ENCODE measurements at places on chromosomes 16 and 17.

GRCh38 chr16:86364653-86365380, 145.5 kb upstream of the FOXF1 start:
- no peak for DNase-seq

DNA sequence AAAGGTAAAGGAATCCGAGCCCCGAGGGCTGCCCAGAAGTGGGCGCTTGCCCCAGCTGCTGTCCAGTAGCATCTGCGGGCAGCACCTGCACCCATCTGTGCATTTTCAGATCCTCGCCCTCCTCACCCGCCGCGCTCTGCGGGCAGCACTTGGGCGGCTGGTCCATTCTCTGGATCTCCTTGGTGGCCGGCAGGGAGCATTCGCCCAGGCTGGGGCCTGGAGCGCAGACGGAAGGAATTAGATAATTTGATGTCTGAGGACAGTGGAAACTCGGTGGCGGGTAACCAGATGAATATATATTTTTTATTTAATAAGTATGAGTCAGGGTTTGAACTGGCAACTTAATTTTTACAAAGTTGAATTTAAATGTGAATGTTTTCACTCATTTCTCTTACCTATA, 88.5 kb downstream of the NPIPB11 start:
- DNase-seq = no peak

DNA sequence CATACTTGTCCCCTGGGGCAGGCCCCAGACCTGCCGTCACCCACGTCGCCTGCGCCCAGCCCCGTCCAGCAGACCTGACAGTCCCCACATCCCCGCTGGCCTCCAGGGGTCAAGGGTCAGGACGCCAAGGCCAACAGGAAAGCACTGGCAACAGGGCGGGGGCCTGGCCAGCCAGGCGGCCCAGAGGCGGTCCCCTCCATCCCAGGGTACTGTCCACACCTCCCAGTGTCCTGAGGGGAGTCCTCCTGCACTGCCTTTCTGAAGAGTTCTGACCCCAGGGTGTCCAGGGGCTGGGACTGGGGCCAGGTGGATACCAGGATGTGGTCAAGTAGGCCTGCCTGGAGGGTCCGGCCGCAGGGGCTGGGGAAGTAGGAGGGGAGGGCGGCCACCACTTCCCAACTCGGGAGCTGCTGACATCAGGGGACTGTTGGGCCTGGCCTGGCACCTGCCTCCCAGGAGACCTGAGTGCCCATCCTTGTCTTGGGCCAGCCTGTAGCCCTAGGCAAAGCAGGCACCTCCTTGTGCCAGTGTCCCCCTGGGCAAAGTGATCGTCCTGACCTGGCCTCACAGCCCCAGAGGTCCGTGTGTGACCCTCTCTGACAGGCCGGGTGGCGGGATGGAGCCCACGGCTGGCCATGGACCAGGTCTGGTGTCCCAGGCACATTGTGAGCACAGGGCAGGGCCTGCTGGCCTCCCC, 6.7 kb upstream of the AXIN1 start:
- no peak for DNase-seq

GRCh38 chr16:85285681-85286065, 173.4 kb upstream of the CIBAR2 start:
- no peak for DNase-seq

DNA sequence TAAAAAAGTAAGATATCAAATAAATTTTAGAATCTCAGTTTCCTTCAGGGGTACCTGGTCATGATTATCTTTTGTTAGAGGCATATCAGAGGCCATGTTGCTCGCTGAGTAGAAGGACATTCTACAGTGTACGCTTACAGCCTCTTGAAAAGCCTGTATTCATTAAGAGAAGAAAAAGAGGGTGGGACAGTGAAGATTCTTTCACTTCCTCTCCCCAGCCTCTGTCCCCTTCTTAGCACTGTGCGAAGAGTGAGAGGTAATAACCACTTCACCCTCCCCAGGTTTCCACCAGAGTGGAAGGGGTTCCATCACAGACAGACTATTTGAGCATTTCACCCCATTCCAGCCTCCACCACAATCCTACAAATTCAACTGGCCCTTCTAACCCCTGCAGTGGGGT, 4.8 kb upstream of the LPO start:
- no peak for DNase-seq

- no peak for DNase-seq
Measured at GRCh38 chr17:8147805-8148404, 4.3 kb downstream of the PER1 start.

DNA sequence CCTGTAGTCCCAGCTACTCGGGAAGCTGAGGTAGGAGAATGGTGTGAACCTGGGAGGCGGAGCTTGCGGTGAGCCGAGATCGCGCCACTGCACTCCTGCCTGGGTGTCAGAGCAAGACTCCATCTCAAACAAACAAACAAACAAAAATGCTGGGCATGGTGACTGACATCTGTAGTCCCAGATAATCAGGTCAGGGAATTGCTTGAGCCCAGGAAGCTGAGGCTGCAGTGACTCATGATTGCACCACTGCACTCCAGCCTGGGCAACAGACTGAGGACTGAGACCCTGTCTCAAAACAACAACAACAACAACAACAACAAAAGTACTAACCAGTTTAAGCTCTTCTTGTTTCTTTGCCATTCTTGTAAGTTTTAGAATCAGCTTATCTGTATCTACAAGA, 383.0 kb upstream of the PMFBP1 start:
- no peak for DNase-seq

DNA sequence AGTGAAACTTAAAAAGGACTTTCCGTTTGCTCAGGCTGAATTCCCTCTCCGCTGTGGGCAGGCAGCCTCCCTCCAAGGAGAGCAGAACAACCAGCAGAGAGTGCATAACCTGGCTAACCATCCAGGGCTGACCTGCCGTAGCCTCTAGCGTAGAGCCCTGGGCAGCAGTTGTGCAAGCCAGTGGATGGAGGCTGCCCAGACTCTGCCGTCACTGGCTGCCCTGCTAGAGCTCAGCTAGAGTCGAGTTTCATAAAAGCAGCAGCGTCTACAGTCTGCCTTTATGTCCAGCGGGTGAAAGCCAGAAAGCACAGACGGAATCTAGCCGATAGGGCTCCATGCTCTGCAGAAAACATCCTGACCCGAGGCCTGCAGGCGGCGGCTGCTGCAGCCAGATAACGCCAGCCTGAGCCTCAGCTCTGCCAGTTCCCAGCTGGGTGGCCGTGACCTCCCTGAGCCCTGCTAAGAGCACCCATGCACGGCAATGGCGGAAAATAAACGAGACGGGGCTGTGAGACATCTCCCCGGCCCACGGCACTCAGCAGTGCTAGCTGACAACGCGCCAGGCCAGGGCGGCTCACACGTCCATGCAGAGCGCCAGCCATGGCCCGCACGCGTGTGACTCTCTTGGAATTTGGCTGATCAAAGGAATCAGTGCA, 231.3 kb downstream of the ENGASE start:
- DNase-seq = no peak

DNA sequence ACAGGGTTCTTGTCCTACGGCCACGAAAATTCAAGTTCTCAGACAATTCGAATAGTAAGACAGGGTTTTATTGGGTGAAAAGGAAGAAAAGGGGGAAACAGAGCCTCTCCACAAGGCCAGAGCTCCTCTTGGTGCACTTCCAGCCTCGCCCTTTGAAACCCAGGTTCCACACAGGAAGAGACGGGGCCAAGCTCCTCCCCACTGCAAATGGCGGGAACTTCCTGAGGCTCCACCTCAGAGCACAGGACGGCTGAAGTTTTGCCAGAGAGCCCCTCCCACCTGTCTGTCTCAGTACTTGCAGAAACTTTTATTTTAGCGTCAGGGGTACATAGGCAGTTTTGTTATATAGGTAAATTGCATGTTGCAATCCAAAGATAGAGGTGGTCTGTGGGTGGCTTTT, 165.7 kb upstream of the CDH8 start:
- DNase-seq = no peak

DNA sequence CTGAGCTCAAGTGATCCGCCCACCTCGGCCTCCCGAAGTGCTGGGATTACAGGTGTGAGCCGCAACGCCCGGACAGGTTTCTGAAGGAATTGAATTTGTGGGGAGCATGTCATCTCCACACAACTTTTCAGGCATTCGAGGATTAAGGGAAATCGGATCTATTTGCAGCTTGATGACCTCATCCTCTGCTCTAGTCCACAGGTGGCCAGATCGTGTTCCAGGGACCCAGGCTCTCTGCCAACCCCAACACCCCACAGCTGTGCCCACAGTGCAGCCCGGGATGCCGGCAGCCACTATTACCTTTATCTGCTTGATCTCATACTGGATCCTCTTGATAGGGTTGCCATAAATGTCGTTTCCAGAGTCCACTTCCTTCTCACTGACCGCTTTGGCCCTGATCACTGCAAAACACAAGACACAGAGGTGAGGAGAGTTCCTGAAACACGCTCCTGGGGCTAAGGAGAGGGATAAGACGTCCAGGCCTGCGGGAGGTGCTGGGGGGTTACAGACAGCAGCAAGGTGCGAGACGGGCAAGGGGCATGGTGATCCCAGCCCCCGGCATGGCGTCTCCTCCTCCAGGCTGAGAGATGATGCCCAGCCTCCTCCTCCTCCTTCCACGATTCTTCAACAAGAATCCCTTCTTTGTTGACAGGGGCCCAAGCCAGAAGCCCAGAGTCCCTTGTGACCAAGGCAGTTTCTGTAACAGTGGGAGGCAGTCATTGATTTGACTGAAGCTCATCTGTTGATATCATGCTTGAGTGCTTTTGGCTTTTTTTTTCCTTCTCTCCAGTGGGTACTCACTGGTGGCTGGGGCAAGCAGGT, 29.3 kb downstream of the CEP295NL start:
- DNase-seq = no peak

GRCh38 chr16:65546353-65546791, 424.5 kb upstream of the CDH11 start:
- DNase-seq = peak; percentile 42

DNA sequence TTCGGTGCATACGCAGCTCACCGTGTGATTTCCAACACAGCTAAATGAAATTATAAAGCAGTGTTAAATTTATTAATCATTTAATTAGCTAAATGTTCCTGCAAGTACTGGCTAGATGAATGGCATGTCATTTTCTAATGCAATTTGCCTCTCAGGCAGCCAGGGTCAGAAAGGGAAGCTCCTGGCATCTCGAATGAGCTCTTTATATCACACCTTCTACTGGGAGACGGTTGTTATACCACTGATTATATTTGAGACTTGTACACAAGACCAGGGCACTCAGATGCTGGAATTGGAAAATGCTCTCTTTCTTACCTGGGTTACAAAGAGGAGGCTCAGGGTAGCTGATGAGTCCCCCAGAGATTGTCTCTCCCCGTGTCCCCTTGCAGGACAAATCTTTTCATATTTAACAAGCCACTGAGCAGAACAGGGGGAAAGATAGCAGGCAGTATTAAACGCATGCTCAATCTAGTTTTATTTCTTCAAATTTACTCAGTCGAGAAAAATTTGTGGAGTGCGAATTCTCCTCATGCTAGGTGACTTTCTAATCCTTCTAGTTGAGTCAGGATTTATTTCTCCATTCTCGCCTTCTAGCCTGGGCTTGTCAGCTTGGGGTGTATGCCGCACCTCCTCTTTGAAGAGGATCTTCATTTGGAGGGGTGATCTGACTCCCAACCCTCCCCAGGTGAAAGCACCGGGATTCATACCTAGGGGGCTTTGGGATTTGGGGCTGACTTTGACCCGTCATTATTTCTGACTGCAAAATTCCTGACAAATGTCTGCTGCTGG, 441.1 kb downstream of the MAF start:
- no peak for DNase-seq

- DNase-seq = no peak
Measured at GRCh38 chr17:52148969-52149351, 9.6 kb downstream of the CA10 start.

- DNase-seq = no peak
Measured at GRCh38 chr16:10969615-10970014, 25.3 kb downstream of the CLEC16A start.

- DNase-seq = no peak
Measured at GRCh38 chr17:20235747-20236146, 226.6 kb downstream of the SPECC1 start.

GRCh38 chr17:29124135-29124924, 55.9 kb downstream of the MYO18A start:
- no peak for DNase-seq

DNA sequence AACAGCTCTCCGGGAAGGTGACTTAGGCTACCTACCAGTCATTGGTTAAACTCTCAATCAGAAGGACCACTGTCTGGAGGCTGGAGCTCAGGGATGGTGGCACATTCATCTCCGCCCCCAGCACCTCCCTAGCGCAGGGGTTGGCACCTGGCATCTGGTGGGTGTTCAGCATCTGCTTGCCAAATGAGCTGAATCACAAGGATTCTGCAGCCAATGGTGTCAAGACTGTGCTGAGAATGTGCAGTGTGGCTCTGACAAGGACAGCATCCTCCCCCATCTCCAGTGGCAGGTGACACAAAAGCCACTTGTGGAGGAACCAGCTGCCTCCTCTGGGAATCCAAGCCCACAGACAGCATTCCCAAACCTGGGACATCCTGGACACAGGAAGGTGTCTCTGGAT, 35.2 kb downstream of the PLXDC1 start:
- no peak for DNase-seq

- no peak for DNase-seq
Measured at GRCh38 chr17:65918916-65919315, 273.0 kb downstream of the CEP112 start.

GRCh38 chr17:77225265-77225664, 84.5 kb downstream of the SEC14L1 start:
- DNase-seq = no peak

DNA sequence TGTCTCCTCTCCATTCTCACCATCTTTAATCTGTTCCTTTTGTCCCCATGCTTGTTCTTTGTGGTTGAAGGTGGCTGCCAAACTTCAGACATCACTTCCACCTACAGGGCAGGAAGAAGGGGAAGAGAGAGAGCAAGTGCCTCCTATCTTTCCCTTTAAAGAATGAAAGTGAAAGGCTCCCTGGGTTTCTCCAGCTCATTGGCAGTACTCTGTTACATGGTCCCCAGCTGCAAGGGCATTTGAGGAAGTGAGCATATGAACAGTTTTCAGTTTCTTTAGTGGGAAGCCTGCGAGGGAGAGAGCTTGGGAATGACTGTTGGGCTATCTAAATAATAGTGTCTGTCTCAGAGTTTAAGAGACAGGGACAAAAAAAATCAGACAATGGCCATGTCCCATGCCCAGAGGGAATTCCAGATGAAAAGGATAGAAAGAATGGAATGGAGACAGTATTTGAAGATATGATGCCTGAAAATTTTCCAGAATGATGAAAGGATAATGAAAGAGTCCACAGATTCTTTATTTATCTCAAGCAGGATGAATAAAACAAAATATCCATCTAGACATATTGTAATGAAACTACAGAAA, 159.9 kb downstream of the LGALS9B start:
- no peak for DNase-seq

GRCh38 chr16:56370875-56371659, 54.3 kb downstream of the AMFR start:
- DNase-seq = no peak
